Ovary (tissue), 10 donors: ENCODE measurements at places on chromosomes 3 and 15. TPM values are rescaled to one million over a fixed set of nuclear protein-coding genes. Genes with fewer than 3 reads are reported as not detected.

CCDC54 gene
- total RNA-seq: 0.23 TPM

AHSG gene
- not detected for total RNA-seq

DNA sequence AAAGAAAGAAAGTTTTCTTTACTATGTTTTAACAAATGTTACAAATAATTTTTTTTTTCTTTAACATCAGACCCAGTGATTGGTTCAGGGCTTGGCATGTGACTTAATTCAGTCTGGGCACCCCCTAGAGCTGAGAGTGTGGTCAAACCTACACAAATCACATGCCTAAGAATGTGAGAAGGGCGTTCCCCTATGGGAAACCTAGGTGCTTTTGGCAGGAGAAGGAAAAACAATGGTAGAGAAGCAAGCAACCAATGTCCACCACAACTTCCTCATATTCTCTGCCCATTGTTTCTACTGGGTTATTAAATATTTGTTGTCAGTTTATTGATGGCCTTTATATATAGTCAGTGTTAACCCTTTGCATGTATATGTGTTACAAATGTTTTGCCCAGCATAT, 21.4 kb upstream of the PIAS1 start:
- DNase-seq: no peak

CHRFAM7A gene
- total RNA-seq: 0.83 TPM
